Activated naive CD8-positive, alpha-beta T cell treated with anti-CD3 and anti-CD28 coated beads, Interleukin-2, amount 10 ng/mL, durations not matched to agents 7 days and 5 days (primary cell): ENCODE measurements at places on chromosomes 5 and 9. TPM values are rescaled to one million over a fixed set of nuclear protein-coding genes. Genes with fewer than 3 reads are reported as not detected.

C7 gene
- not detected for total RNA-seq

- no peak for DNase-seq
- no peak overlapping the region for H3K27ac ChIP-seq
- H3K4me3 ChIP-seq = no peak overlapping the region
- H3K36me3 ChIP-seq = no peaks in the 10 kb centered on the region
These were observed 247.7 kb downstream of the CDH12 start for GRCh38 chr5:22605473-22605872.

- peaks cover 15% of the 10 kb centered on the region for H3K4me1 ChIP-seq
- peak overlapping the region; percentile 87 for H3K4me3 ChIP-seq
- DNase-seq = peak; percentile 50
- peaks cover 20% of the 10 kb centered on the region for H3K27me3 ChIP-seq
- H3K27ac ChIP-seq = peak overlapping the region; percentile 68
These were observed 248.6 kb upstream of the ANKRD55 start for GRCh38 chr5:56481428-56482357.

DNA sequence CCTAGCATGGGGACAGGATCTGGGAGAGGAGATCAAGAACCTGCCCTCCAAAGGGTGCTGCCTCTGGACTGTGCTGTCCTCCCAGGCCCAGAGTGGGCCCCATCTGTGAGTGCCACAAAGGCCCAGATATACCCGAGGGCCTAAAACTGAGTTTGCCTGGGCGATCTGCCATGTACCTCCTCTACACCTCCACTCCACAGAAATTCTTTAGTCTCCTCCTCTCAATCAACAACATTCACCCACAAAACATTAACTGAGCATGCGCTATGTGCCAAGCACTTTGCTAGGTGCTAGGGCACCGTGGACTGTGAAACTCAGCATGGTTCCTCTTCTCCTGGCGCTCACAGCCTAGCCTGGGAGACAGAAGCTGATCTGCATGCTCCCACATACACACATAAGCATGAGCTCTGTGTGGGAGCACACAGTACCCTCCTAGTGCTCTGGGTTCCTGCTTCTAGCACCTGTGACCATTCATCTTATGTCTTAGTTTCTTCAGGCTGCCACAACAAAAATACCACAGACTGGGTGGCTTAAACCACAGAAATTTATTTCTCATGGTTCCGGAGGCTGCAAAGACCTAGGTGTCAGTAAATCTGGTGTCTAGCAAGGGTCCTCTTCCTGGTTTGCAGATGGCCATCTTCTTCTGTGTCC lies 82.0 kb upstream of the FSTL4 start:
- H3K27ac ChIP-seq = no peak overlapping the region
- H3K27me3 ChIP-seq = peaks cover 18% of the 10 kb centered on the region
- no peaks in the 10 kb centered on the region for H3K36me3 ChIP-seq
- DNase-seq = no peak

GRCh38 chr9:68780380-68780712 lies 75.3 kb downstream of the PIP5K1B start:
- no peak overlapping the region for H3K4me3 ChIP-seq
- H3K27ac ChIP-seq = no peak overlapping the region
- peaks cover under 1% of the 10 kb centered on the region for H3K27me3 ChIP-seq
- no peak for DNase-seq
- peaks cover 5% of the 10 kb centered on the region for H3K4me1 ChIP-seq
- peaks cover 1% of the 10 kb centered on the region for H3K36me3 ChIP-seq

NEUROG1 gene
- not detected for total RNA-seq

DDX4 gene
- total RNA-seq = 0.28 TPM

GRCh38 chr5:149147676-149148075 lies 6.4 kb downstream of the ABLIM3 start:
- no peak overlapping the region for H3K27ac ChIP-seq
- DNase-seq = no peak
- H3K27me3 ChIP-seq = peaks cover 24% of the 10 kb centered on the region
- no peak overlapping the region for H3K4me3 ChIP-seq
- peaks cover 2% of the 10 kb centered on the region for H3K4me1 ChIP-seq

GRCh38 chr5:24112420-24112819 lies 532.4 kb downstream of the CDH10 start:
- no peak overlapping the region for H3K4me3 ChIP-seq
- H3K36me3 ChIP-seq = no peaks in the 10 kb centered on the region
- no peaks in the 10 kb centered on the region for H3K4me1 ChIP-seq
- H3K27ac ChIP-seq = no peak overlapping the region
- no peak for DNase-seq
- H3K27me3 ChIP-seq = no peaks in the 10 kb centered on the region

PFN3 gene
- not detected for total RNA-seq

GRCh38 chr9:70303268-70303667 lies 44.5 kb downstream of the SMC5 start:
- H3K36me3 ChIP-seq = peaks cover 41% of the 10 kb centered on the region
- H3K27ac ChIP-seq = no peak overlapping the region
- H3K27me3 ChIP-seq = no peaks in the 10 kb centered on the region

DNA sequence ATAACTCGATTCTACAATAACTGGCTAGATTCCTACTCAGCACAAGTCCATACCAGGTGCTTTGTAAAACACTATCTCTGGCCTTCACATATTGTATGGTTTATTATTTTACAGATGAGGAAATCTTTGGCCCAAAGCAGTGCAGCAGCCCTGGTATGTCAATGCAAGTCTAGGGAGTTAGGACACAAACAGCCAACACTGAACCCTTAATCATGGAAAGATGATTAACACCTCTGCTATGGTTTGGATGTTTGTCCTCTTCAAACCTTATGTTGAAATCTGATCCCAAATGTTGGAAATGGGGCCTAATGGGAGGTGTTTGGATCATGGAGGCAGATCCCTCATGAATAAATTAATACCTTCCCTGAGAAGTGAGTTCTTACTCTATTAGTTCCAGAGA lies 76.6 kb downstream of the MAPKAP1 start:
- H3K27ac ChIP-seq = no peak overlapping the region
- no peaks in the 10 kb centered on the region for H3K36me3 ChIP-seq
- no peak for DNase-seq
- no peaks in the 10 kb centered on the region for H3K27me3 ChIP-seq
- H3K4me3 ChIP-seq = no peak overlapping the region

SLC25A2 gene
- total RNA-seq = 1.3 TPM

DNA sequence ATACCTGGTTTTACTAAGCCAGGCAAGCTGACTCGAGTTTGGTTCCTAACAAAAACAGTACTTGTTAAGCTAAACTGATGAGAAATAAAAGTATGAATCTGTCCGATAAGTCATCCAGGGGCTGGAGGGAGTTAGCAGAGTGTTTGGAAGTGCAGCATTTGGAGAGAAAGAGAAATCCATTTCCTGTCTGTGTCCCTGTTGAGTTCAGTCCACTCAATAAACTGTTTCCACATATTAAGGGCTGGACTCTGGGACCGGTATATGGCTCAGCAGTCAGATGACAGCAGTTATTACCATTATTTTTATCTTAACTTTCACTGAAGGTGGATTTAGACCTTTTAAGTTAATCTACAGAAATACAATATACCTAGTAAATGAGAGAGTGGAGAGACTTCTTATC lies 130.6 kb upstream of the ADRA1B start:
- H3K27me3 ChIP-seq = peaks cover 5% of the 10 kb centered on the region
- DNase-seq = no peak
- no peak overlapping the region for H3K27ac ChIP-seq
- H3K4me1 ChIP-seq = no peaks in the 10 kb centered on the region

GRCh38 chr5:147876626-147877025 lies 1.9 kb upstream of the SCGB3A2 start:
- DNase-seq = no peak
- no peak overlapping the region for H3K27ac ChIP-seq
- no peaks in the 10 kb centered on the region for H3K36me3 ChIP-seq
- H3K4me1 ChIP-seq = no peaks in the 10 kb centered on the region
- no peak overlapping the region for H3K4me3 ChIP-seq
- H3K27me3 ChIP-seq = no peaks in the 10 kb centered on the region

DNA sequence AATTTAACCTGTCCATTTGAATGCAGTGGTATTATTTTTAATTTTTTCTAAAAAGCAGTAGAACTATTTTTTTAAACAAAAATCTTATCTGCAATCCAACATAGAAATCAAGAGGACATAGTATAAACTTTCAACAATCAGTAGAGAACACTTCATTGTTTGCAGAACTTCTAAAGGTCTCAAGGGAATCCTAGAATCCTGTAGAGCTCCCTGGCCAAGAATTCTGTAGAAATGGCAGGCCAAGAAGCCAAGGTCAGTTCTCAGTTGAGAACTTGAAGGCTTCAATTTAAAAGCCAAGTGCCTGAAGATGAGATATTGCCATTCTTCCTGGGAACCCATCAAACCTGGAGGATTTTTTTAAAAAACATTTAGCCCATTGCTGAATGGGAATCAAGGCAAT lies 199.2 kb upstream of the KLF4 start:
- no peaks in the 10 kb centered on the region for H3K4me1 ChIP-seq
- no peaks in the 10 kb centered on the region for H3K27me3 ChIP-seq
- H3K4me3 ChIP-seq = no peak overlapping the region
- H3K36me3 ChIP-seq = no peaks in the 10 kb centered on the region
- H3K27ac ChIP-seq = no peak overlapping the region
